ENCODE measurements at places on chromosomes 6 and 20.

- DNase-seq = no peak
Observed at GRCh38 chr6:132410830-132411229, 9.6 kb upstream of the MOXD1 start.

DNA sequence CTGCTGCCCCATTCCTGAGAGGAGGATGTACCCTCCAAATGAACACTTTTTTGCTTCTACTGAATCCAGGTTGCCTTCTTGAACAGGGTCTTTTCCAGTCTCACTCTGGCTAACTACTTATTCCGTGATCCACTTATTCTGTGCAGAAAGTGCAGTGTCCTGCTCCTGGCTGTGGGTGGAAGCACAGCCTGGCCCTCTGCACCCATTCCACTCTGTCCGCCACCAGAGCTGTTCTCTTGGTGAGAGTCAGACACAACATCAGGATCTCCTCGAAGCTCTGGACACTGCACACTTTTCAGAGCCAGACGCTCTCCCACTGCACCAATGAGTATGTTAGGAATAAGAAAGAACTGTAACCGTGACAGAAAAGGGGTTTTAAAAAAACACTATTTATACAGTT lies 174.2 kb downstream of the MCHR2 start:
- no peak for DNase-seq

DNA sequence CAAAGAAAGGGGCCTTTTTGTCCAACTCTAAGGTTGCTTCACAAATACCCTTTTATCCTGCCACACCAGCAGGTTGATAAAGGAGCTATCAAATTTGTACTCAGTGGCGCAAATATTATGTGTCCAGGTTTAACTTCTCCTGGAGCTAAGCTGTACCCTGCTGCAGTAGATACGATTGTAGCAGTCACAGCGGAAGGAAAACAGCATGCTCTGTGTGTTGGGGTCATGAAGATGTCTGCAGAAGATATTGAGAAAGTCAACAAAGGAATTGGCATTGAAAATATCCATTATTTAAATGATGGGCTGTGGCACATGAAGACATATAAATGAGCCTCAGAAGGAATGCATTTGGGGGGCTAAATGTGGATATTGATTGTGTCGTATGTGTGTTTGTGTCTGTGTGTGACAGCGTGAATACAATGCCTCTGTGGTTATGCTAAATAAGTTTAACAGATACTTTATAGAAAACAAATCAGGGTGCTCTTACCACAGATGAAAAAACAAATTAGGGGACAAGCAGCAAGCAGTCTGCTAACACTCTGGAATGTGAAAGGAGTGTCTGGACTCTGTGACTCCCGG lies 33.6 kb downstream of the HM13 start:
- no peak for DNase-seq

DNA sequence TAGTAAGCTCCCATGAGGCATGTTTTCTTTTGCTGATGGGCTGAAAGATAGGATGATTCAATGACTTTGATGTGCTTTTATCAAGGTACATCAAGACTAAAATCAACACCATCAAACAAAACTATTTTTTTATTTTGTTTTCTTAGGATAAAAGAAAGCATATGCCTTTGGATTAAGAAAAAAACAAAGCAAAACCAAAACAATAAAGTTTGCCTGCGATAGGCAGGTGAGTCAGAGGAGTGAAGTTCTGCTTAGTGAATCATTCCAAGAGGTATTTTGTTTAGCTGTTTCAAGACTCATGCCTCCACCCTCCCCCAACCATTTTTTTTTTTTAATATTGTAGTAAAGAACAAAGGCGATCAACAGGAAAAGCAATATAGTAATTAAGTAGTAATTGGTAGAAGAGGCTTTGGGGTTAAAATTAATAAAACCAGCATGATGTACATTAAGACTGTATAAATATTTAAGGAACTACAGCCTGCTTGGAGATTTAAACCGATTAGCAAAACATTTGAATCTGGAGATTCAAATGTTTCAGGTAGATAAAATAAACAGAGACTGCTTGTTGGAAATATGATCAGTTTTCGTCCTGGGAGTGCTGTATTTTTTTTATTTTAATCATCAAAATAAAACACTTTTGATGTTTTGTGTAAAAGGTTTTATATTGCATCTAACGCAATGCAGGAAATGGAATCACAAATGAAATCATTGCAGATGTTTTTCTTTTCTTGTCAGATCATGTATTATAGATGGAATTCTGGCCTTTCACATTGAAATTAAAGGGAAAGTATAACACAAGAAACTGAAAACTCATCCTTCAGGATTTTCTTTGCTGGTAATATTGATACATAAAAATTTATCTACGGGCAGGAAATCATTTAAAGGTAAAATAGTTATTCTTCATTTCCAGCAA lies 482.3 kb upstream of the MANEA start:
- DNase-seq = no peak

GRCh38 chr20:56875052-56875659 lies 246.1 kb downstream of the TFAP2C start:
- DNase-seq = no peak

- DNase-seq = peak; percentile 63
Observed at GRCh38 chr20:45467861-45468260, 1.7 kb upstream of the WFDC2 start.

Measured in NCI-H2081 (cell line).